ENCODE measurements at places on chromosomes 12 and 14.

GRCh38 chr14:95048771-95049312 lies 108.5 kb downstream of the DICER1 start:
- no peak for DNase-seq

- DNase-seq = no peak
Measured at GRCh38 chr14:98227727-98228111, 1044.3 kb downstream of the BCL11B start.

DNA sequence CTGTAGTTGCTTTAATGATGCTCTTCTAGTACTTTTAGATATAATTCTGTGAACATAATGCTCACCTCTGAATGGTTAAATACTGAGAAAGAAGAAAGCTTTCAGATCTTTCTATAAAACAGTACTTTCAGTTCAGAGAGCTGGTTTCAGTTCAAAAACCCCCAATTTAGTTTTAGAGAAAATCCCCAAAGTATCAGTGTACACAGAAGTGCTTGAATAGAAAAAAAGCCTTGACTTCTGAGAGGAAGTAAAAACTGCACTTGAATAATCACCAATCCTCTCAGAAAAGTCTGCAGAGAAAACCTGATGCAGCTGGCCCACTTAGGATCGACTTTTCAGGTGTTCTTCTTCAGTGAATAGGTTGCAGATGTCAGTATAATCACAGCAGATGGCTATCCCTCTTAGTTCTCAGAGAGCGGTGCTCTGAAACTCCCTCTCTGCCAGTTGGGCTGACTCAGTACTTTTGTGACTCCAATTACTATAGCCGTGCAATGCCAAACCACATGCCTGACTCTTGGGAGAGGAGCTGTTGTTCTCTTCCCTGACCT lies 616.3 kb downstream of the LRFN5 start:
- DNase-seq = peak; percentile 28

DNA sequence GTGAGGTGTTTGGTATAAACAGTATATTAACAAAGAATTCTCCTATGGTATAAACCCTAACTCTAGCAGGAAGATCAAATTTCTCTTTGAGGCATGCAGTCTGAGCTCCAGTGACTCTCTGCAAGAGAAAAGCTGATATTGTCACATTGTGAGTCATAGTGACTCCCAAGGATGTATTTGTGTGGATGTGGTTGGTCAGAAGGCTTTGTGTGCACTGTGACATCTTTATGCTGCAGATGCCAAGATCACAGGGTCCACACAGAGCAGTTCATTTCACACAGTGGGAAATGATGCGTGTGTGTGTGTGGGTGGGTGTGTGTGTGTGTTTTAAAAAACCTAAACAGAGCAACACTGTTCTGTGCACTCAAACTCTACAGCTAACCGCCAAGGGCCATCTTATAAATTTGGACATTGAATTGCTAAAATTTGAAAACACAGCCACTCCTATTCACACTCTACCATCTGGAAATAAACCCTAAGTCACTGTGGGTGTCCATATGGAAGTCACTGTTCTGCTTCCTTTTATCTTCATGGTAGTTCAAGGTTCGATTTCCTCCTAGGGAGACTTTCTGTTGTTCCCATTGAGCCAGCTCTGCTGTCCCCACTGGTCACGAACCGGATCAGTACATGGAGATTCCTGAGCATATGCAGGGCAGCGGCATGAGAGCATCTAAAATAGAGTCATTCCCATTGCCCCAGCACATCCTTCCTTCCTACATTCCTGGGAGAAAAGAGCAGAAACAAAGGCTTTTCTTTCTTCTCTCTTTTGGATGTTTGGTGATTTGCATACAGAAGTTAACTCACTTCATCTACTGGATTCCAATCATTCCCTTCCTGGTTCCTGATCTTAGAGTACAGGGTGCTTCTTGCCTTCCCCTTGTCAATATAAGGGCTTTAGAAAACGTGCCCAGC lies 727.6 kb downstream of the DIO2 start:
- DNase-seq = no peak

DNA sequence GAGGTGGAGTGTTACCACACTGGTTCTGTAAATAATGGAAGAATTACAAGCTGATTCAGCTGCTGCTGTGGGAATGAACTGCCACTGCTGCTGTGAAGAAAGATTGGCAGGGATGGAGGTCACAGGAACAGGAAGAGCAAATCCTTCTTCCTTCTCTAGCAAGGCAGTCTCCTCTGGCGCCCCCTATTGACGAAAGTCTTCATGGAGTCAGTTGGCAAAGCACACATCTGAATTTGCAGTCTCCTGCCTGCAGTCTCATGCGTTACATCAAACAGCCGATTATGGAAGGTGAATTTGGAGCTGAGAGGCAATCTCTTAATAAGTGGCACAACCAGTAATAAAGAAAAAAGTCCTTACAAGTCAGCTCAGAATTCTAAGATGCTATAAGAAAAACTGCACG lies 106.0 kb upstream of the TMTC1 start:
- DNase-seq = no peak

DNA sequence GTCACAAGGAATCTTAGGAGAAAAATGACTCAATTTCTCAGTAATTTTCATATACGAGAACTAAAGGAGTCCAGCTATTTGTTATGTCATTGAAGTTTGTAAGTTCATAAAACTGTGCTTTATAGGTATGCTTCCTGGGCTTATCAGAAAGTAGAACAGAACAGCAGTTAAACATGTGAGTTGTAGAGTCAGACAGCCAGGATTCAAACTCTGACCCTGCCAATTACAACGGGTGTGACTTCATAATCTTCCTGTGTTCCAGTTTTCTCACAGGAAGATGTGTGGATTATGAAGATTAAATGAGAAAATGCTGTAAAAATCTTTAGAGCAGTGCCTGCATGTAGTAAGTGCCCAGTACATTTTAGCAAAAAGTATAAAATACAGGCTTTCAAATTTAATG lies 8.9 kb downstream of the TRIM9 start:
- no peak for DNase-seq

- DNase-seq = no peak
Measured at GRCh38 chr12:77940567-77940966, 109.9 kb downstream of the NAV3 start.

DNA sequence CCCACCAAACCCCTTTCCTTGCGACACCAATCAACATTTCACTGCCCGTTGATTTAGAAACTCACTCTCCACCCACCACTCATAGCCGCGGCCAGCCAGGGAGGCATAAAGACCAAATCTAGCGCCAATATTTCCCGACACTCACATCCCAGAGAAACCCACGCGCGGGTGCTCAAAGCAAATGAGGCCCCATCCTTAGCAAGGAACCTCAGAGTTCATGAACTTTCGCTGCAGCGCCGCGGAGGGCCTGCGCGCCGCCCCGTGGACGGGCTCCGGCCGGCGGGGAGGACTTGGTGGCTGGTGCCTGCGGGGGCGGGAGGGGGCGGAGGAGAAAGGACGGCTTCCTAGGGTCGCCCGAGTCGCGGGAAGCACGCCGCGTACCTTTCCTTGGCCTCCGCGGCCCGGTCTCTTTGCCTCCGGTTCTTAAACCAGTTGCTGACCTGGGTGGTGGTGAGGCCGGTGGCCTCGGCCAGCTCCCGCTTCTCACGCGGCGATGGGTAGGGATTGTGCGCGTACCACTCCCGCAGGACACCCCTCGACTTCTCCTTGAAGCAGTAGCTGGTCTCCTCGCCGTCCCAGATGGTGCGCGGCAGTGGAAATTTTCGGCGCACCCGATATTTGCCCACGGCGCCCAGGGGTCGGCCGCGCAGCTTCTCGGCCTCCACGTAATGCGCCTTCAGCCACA lies 886 bp downstream of the SIX1 start:
- DNase-seq = no peak

DNA sequence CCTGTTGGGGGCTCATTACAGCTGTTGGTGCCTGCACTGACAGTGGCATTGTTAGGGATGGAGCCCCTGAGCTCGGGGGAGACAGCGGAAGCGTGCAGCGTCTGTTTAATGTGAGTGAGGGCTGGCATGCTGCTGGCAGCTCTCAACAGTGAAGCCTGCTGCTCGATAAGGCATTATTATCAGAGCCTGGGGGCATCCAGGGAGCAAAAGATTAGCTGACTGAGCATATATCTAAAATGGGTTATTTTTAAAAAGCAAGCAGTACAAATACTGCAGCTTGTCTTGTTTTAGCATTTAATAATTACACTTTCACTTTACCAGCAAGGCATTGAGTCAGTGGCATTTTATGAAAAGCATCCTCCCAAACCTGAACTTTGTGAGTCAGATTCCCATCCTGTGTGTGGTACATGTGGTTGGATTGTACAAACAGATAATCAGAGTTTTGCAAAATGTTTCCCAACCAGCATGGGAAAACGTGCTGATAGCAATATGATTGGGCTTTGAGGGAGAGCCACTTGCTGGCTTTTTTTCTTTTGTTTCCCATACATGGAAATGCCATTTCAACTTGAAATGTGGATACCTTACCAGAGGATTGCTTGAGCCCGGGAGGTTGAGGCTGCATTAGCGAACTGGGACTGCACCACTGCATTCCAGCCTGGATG lies 150.8 kb downstream of the PRKCH start:
- DNase-seq = no peak

- DNase-seq = no peak
Measured at GRCh38 chr14:59529189-59529588, 44.9 kb downstream of the JKAMP start.

DNA sequence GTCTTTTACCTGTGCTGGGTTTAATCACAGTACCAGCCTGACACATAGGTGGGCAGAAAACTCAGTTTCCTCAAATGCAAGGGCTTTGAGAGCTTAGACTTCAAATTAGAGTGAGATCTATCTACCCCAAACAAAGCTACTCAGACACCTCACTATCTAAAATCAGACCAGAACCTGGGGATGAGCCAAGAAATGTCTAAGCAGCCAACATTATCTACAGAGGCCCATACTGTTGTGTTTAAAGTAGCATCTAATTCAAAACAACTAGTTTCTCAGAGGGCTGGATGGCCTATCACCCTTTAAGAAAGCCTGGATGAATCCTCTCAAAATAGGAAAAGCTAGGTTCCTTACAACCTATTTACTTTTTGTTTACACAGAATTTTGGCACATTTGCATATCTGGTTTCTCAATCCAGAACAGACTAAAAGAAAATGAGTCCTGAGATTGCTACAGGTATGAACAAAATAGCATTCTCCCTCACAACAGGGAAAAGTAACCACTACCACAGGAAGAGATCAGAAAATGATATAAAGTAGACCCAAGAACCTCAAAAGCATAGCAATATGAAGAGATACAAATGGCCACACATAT lies 142.4 kb downstream of the ZFP36L1 start:
- no peak for DNase-seq

DNA sequence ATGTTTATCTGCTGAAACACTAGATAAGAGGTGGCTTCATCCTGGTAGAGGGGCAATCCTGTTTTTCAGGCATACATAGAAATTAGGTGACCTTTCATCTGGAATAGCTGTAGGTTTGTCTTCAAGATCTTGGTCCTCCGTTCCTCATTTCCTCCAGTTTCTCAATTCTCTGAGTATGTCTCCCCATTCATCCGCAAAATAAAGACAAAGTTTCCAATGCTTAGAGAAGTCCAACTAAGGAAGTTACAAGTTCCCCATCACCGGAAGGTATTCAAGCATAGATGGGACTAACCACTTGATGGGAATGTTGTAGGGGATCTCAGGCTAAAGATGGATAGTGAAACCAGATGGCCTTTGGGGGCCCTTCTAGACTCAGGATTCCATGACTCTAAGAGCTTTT lies 34.3 kb downstream of the ERG28 start:
- no peak for DNase-seq

GRCh38 chr14:70917633-70918032 lies 10.4 kb downstream of the PCNX1 start:
- DNase-seq = no peak

DNA sequence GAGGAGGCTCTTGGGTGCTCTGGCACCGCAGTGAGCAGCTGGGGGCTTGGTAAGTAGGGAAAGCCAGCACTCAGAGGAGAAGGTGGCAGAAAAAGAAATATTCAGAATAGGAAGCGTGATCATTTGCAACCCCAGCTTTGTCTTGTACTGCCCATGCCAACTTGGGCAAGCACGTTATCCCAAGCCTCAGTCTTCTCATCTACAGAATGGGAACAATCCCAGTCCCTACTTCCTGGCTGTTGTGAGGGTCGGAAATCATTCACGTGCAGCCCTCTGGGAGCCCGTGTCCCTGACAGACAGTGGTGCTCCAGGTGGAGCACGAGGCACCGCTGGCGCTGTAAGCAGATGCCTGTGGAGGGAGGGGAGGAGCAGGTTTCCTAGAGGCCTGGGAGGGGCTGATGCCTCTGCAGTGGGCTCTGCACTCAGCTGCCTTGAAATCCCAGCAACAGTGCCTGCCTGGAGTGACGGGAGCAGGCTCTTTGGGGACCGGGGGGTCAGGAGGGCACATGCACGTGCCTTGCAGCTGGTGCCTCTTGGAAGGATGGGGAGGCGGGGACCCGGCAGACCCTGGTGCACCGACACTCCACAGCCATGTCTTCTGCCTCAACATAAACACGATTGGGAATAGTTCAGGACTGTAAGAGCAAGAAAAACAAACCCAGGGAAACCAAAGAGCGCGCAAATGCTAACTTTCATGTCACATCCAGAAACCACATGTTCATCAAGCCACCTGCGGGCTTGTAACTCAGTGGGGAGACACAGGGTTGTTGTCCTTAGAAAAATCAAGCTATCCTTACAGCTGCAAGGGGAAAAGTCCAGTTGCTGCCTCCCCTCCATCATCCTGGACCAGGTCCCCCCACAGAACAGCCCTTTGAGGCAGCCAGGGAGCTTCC lies 86.5 kb upstream of the DIO3 start:
- DNase-seq = no peak

DNA sequence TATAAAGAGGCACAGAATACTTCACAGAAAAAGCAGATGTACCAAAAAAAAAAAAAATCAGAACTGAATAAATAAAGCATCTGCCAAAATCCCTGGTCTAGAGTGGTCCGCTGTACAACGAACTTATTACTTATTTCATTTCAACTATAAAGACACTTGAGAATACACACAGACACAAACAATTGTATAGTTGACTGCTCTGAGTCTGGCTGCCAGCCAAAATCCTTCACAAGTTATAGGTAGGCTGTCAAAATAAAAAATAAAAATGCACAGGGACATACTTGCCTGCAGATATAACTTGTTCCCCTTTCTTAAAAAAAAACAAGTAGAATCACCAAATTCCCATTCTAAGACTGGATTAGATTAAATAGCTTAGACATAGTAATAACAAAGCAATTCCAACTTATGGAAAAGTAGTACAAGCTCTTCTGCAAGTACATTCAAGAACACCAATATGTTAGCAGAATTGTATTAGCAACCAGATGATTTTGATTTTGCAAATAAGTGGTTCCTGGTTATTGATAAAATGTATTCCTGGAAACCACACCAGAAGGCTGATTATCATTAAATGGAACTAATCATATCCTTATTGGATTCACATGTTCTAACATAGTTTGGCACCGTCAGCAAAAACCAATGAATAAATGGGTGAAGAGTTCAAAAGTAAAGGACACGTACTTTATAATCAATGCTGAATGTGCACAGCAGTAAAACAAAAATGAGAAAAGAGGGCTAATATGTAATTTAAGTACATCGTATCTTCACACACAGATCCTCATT lies 248.5 kb downstream of the NELL2 start:
- DNase-seq = peak; percentile 47

- DNase-seq = no peak
Measured at GRCh38 chr12:22530-23201, 43.9 kb upstream of the IQSEC3 start.

GRCh38 chr12:41220931-41221330 lies 32.8 kb downstream of the PDZRN4 start:
- DNase-seq = no peak
